ENCODE measurements at places on chromosomes 5 and 9. TPM values are rescaled to one million over a fixed set of nuclear protein-coding genes. Genes with fewer than 3 reads are reported as not detected.

ANKRD31 gene
- total RNA-seq: not detected

GALNT12 gene
- 15.6 TPM for total RNA-seq

ABO gene
- not detected for total RNA-seq

ST8SIA4 gene
- 2.6 TPM for total RNA-seq

TRIM36 gene
- 1.7 TPM for total RNA-seq

TRUB2 gene
- 17.9 TPM for total RNA-seq

ZNF782 gene
- 1.4 TPM for total RNA-seq

Measured in mammary microvascular endothelial cell (primary cell).